CD4-positive, CD25-positive, alpha-beta regulatory T cell (primary cell): ENCODE measurements at places on chromosomes 5 and 9. TPM values are rescaled to one million over a fixed set of nuclear protein-coding genes. Genes with fewer than 3 reads are reported as not detected.
A peak's percentile ranks its signal among the peaks of the same experiment; 100 is the strongest.

GRCh38 chr5:31845361-31845760 is 206.4 kb downstream of the PDZD2 start:
- no peak overlapping the region for H3K27ac ChIP-seq
- H3K4me3 ChIP-seq, result no peak overlapping the region
- no peaks in the 10 kb centered on the region for H3K27me3 ChIP-seq
- no peaks in the 10 kb centered on the region for H3K36me3 ChIP-seq
- DNase-seq, result no peak

DNA sequence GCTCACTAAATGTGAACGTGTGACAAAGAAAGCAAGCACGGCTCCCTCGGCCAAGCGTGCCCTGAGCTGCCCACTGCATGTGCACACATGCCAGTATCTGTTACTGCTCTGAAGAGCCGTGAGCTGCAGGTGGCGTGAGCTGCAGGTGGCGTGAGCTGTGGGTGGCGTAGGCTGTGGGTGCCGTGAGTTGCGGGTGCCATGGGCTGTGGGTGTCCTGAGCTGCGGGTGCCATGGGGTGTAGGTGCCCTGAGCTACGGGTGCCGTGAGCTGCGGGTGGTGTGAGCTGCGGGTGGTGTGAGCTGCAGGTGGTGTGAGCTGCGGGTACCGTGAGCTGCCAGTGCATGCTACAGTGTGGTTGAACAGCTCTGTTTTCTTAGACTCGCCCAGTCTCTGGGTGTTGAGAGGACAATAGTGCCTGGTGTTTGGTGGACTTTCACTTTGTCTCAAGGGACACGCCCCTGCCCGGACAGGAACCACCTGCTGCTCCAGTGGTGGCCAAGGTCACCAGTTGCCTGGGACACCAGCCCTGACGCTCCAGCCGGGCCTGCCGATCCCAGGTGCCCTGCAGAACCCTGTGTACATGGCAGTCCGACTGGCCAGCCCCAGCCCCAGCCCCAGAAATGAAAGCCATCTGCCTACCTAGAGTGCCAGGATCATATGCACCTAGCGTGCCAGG is 6.7 kb downstream of the CCDC187 start:
- no peaks in the 10 kb centered on the region for H3K36me3 ChIP-seq
- no peak overlapping the region for H3K27ac ChIP-seq
- DNase-seq, result no peak
- H3K4me1 ChIP-seq, result no peaks in the 10 kb centered on the region
- H3K4me3 ChIP-seq, result no peak overlapping the region
- H3K27me3 ChIP-seq, result no peaks in the 10 kb centered on the region

GRCh38 chr5:24407466-24407865 is 237.3 kb downstream of the CDH10 start:
- no peak overlapping the region for H3K4me3 ChIP-seq
- DNase-seq, result no peak
- no peaks in the 10 kb centered on the region for H3K4me1 ChIP-seq
- H3K27me3 ChIP-seq, result no peaks in the 10 kb centered on the region
- no peaks in the 10 kb centered on the region for H3K36me3 ChIP-seq
- H3K27ac ChIP-seq, result no peak overlapping the region

GRCh38 chr9:77933019-77933418 is 98.6 kb downstream of the GNAQ start:
- no peak for DNase-seq
- no peaks in the 10 kb centered on the region for H3K27me3 ChIP-seq
- no peak overlapping the region for H3K4me3 ChIP-seq
- no peak overlapping the region for H3K27ac ChIP-seq
- H3K4me1 ChIP-seq, result no peaks in the 10 kb centered on the region

- peaks cover 4% of the 10 kb centered on the region for H3K27me3 ChIP-seq
- no peaks in the 10 kb centered on the region for H3K4me1 ChIP-seq
- no peak overlapping the region for H3K27ac ChIP-seq
- no peak overlapping the region for H3K4me3 ChIP-seq
These were observed 26.4 kb downstream of the PTPN3 start for GRCh38 chr9:109471475-109472393.

DNA sequence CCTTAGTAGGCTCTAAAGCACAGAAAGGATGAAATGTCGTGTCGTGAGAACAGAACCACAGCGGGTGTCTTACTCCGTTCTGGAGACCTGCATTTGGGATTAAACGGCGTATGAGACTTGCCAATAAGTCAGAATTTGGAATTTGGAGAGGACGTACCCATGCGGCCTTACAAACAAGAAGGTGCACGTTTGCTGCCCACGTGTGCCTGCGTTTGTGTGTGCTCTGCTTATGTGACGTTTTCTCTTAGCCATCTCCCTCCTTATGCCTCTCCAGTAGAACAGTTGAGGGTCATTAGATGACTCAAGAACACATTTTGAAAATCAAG is 171.6 kb upstream of the OTULINL start:
- no peak overlapping the region for H3K4me3 ChIP-seq
- no peak for DNase-seq
- no peaks in the 10 kb centered on the region for H3K36me3 ChIP-seq
- no peak overlapping the region for H3K27ac ChIP-seq
- peaks cover 27% of the 10 kb centered on the region for H3K4me1 ChIP-seq
- no peaks in the 10 kb centered on the region for H3K27me3 ChIP-seq

- peak; percentile 61 for DNase-seq
- peaks cover 9% of the 10 kb centered on the region for H3K36me3 ChIP-seq
- H3K27me3 ChIP-seq, result no peaks in the 10 kb centered on the region
- H3K27ac ChIP-seq, result peak overlapping the region; percentile 92
- H3K4me3 ChIP-seq, result peak overlapping the region; percentile 55
These were observed 55.8 kb downstream of the SLC22A5 start for GRCh38 chr5:132425009-132425937.

Gene LMAN2
- 77.9 TPM for total RNA-seq

Gene FOCAD
- total RNA-seq, result 19.6 TPM

Gene GADD45G
- total RNA-seq, result 15.7 TPM
